Activated effector memory CD4-positive, alpha-beta T cell treated with Interleukin-2 at 50 U/mL for 16 hours (primary cell): ENCODE measurements at places on chromosomes 11 and 22.

GRCh38 chr11:119196833-119197483 lies 9.2 kb upstream of the CBL start:
- DNase-seq: peak; percentile 26

- no peak for DNase-seq
These were observed 104.1 kb downstream of the PKNOX2 start for GRCh38 chr11:125268611-125269010.

GRCh38 chr11:104001561-104002056 lies 34.8 kb upstream of the DDI1 start:
- DNase-seq: no peak

DNA sequence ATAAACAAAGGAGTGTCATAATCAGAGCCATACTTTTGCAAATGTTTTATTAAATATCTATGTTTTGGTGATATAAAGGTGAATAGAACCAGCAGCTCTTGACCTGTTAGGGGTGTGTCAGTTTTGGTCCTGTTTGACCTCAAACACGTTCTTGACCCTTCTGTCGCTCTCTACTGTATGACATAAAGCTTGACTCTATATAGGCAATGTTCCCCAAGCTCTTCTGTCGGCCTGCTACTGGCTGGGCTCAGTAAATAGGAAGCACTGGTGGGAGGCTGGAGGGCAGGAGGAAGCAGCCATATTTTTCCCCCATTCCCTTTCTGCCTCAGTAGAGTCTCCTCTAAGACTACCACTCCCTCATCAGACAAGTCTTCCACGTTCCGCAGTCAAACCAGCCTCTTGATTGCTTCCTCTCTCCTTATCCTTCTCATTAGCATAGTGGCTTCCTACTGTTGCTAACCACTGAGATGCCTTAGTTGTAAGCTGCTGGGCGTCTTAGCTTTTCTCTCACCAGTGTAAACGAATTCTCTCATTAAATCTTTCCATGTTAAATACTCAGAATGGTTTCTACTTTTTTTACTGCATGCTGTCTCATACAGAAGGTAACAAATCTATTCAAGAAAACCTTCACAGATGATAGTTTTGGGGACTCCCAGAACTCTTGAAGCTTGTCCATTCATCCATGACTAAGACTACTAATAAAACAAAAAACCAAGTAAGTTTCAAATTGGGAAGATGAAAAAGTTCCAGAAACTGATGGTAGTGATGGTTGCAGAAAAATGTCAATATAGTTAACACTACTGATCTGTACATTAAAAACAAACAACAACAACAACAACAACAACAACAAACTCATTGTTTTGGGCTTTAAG lies 3.3 kb downstream of the NPAT start:
- no peak for DNase-seq

GRCh38 chr11:65685981-65686380 lies 23.3 kb upstream of the RELA start:
- DNase-seq: no peak

- no peak for DNase-seq
These were observed 9.5 kb upstream of the ST3GAL4 start for GRCh38 chr11:126345759-126346585.

- no peak for DNase-seq
These were observed 138.9 kb upstream of the MTNR1B start for GRCh38 chr11:92830377-92831155.

GRCh38 chr11:78801161-78801884 lies 226.7 kb upstream of the NARS2 start:
- DNase-seq: no peak

GRCh38 chr11:57430952-57431351 lies 4.0 kb upstream of the SLC43A3 start:
- no peak for DNase-seq

DNA sequence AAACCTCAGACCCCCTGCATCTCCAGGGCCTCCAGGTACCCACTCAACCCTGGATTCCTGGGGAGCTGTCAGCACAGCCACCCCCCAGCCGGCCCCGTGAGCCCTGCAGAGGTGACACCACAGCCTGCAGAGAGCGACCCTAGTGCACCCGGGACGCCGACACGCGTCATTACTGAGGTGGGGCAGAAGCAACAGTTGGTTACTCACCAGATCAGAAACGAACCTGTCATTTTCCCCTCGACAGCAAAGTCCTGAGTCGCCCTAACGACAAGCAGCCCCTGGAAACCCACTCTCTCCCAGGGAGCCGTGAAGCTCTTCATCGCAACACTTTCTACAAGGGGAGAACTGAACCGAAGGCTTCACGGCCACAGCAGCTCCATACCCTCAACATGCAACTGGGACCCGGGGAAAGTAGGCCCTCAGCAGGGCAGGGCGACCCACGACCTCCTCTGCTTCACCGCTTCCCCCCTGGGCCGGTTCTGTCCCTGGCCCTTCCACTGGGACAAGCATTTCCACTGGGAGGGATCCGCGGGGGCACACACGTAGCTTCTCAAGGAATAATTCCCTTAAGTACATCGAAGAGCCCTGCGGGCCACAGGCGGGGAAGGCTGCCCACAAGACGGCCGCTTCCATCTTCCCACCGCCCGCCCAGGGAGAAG lies 1.6 kb downstream of the BRD1 start:
- DNase-seq: peak; percentile 43

- DNase-seq: no peak
These were observed 5.5 kb downstream of the TTC28 start for GRCh38 chr22:28674121-28674563.

GRCh38 chr11:94932503-94932902 lies 40.9 kb downstream of the CWC15 start:
- no peak for DNase-seq

GRCh38 chr11:107592813-107593212 lies 1.9 kb downstream of the ELMOD1 start:
- no peak for DNase-seq

DNA sequence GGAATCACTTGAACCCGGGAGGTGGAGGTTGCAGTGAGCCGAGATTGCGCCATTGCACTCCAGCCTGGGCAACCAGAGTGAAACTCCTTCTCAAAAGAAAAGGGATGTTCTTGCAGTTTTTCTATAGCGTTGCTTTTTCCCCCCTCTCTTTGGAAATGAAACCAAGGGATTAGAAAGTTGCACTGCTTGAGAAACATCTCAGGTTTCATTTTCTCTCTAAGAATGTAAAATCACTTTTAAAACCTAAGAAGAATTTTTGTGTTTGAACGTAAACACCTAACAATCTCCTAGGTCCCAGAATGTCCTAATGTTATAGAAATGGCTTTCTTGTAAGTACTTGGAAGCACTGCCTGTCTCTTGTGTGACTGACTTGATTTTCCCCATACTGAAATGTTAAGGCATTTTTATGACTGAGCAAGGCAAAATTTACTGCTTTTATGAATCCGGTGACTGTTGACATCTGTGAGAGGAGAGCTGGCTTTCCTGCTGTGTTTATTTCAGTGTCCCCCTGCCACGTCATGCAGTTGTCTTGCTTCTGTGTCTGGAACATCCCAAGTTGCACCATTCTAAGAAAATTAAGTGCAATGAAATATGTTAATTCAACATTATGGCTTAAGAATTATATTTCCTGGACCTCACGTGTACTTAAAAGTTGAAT lies 37.7 kb downstream of the NF2 start:
- no peak for DNase-seq

DNA sequence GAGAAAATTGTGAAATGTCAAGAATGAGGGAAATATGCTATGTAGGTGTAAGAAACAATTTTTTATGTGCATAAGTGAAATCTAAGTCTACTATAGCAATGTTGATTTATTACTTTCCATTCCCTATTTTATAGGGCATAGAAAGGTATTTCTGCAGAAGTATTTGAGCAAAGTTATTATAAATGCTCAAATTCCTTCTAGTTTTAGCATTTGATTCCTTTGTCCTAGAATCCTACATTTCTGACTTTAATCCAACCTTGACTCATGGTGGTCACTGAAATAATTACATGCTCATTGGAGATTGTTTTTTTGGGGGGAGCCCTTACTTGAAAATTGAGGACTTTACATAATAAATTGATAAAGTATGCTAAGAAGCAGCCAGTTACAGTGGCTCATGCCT lies 716.6 kb upstream of the LUZP2 start:
- DNase-seq: no peak

GRCh38 chr11:34595960-34596644 lies 24.8 kb upstream of the EHF start:
- DNase-seq: no peak

DNA sequence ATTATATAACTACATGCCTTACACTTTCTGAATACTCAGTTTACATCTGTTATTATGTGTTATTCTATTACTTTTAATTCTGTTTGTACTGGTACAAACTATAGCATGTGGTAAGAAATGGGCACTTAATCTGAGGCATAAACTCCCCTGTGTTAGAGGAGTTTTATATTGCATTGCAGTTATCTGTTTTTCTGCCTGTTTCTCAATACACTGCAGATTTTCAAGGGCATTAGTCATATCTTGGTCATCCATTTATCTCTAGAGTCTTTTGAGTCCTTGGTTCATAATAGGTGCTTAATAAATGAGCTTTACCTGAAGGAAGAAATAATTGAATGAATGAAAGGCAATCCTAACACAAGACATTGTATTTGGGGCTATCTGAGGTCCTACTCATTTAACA lies 182.9 kb upstream of the CTSC start:
- DNase-seq: no peak

DNA sequence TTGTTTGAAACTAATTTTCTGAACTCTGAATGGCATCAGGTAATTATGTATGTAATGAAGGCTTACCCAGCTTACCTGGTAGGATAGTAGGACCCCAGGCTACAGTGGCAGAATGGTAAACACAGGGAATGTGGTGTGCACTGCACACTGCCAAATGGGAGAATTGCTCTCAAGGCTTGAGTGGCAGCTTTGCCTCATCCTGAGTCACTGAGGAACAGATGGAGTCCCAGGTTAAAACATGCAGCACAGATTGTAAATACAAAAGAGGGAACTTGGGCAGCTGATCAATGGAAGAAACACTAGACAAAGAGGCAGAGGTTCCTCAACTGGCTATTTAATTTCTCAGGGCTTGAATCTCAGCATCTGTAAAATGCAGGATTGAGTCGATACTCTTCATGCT lies 24.4 kb downstream of the GPR83 start:
- DNase-seq: no peak

- no peak for DNase-seq
These were observed 43.4 kb downstream of the BCR start for GRCh38 chr22:23223569-23224317.

- DNase-seq: no peak
These were observed 25.0 kb upstream of the CRTAM start for GRCh38 chr11:122813176-122813893.

DNA sequence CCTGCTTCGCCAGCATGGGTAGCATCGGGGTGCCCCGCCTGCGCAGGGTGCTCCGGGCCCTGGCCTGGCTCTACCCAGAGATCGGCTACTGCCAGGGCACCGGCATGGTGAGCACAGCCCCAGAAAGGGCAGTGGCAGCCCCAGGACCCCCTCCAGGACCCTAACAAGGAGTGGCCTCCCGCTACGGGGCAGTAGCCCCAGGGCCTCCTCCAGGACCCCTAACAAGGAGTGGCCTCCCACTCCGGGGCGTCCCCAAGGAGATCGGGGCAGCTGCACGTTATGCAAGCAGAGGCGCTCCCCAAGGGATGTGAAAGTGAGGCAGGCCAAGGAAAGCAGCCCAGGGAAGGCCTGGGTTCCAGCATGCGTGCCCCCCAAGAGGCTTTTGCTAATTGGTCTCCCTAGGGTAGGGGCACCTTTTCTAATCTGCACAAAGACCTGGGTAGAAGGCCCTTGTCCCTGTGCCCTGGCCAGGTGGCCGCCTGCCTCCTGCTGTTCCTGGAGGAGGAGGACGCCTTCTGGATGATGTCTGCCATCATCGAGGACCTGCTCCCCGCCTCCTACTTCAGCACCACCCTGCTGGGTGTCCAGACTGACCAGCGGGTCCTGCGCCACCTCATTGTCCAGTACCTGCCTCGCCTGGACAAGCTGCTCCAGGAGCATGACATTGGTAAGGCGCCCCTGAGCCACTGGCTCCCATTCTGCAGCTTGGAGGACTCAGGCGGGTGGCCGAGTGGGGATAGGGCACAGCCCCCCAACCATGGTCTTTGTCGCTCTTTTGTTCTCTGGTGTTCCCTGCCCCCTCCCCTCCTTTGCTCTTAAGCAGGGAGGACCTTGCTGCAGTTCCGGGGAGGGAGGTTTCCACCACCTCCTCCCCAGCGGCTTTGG lies 35.0 kb downstream of the SGSM3 start:
- no peak for DNase-seq

- DNase-seq: no peak
These were observed 913.4 kb upstream of the RAG2 start for GRCh38 chr11:37511425-37511933.

GRCh38 chr22:41410311-41410751 lies 28.6 kb downstream of the TEF start:
- DNase-seq: no peak

DNA sequence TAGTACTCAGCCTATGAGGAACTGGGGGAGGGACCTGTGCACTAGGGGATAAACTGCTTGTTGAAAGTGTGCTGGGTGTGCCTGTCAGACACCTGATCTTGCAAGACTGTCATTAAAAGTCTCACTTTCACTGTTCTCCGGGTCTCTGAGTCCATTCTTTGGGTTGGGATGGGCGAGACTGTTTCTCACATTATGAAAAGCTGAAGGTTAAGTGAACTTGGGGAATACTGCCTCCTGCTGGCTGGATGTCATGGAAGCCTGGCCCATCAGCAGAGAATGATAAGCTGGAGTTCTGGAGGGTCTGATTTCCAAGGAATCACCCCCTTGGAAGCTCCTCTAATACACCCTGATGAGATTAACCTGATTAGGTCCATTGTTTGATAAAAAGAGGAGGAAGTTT lies 9.0 kb upstream of the VPREB1 start:
- DNase-seq: no peak

DNA sequence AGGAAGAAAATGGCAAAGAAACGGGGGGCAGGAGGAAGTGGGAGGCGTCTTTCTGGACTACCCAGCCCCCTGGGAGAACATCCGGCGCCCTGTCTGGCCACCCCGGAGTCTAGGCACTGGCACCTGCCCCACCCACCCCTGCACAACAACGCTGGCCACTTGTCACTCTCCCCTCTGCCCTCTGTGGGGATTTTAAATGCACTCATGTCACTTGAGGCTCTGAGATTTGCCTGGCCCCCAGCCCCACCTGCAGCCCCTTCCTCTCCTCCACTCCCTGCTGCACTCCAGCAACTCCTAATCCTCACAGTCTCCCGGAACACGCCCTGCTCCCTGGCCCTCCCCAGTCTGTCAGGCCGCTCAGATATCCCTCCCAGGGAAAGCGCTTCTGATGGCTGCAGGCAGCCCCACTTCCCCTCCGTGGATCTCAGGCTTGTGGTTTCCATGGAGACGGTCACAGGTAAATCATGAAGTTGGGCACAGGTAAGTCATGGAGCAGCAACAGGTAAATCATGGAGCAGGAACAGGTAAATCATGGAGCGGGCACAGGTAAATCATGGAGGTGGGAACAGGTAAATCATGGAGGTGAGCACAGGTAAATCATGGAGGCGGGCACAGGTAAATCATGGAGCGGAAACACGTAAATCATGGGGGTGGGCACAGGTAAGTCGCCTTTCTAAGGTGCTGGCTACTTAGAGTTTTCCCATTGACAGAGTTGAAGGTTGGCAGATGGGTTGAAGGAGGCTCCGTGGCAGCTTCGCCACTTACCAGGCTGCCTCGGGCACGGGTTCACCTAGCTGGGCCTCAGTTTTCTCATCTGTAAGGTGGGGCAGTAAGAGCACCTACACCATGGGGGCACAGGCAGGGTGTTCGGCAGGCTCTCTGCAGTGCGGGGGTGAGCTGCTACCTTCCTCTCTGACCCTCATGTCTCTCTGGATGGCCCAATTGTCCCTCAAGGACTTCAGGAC lies 79.0 kb upstream of the SHISAL1 start:
- no peak for DNase-seq
